ENCODE measurements at places on chromosomes 12 and 14. TPM values are rescaled to one million over a fixed set of nuclear protein-coding genes. Genes with fewer than 3 reads are reported as not detected.

RPL10L gene
- not detected for polyA plus RNA-seq

NGB gene
- polyA plus RNA-seq, result 0.01 TPM

DNA sequence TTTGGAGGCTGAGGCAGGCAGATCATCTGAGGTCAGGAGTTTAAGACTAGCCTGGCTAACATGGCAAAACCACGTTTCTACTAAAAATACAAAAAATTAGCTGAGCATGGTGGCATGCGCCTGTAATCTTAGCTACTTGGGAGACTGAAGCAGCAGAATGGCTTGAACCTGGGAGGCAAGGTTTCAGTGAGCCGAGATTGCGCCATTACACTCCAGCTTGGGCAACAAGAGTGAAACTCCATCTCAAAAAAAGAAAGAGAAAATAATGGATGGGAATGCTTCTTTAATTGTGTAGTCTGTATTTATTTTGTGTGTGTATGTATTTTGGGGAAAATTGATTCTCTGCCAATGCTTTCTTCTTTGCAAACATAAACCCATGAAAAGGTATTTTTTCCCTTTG is 32.5 kb downstream of the SRGAP1 start:
- H3K4me3 ChIP-seq, result no peak overlapping the region
- DNase-seq, result no peak
- no peaks in the 10 kb centered on the region for H3K4me1 ChIP-seq
- no peak overlapping the region for H3K27ac ChIP-seq

DNA sequence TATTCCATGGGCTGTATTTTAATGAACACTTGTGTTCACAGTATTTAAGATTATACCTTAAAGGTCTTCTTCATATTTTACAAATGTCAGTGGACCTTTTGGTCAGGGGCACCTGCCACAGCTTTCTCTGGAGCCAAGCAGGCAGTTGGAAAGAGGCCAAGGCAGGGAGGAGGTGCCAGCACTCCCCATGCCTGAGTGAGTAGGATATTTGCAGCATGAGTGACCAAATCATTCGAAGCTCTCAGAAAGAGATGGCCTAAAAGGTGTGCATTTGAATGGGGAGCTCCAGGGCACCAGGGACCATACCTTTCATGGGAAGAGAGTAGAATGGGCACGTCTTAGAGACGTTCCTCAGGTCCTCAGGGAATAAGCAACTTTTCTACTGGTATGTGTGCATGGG is 121.6 kb downstream of the GPR135 start:
- no peaks in the 10 kb centered on the region for H3K36me3 ChIP-seq
- H3K4me3 ChIP-seq, result no peak overlapping the region
- no peak for DNase-seq
- no peaks in the 10 kb centered on the region for H3K27me3 ChIP-seq
- peaks cover 3% of the 10 kb centered on the region for H3K4me1 ChIP-seq
- H3K27ac ChIP-seq, result no peak overlapping the region

ALX1 gene
- 0.11 TPM for polyA plus RNA-seq

DNA sequence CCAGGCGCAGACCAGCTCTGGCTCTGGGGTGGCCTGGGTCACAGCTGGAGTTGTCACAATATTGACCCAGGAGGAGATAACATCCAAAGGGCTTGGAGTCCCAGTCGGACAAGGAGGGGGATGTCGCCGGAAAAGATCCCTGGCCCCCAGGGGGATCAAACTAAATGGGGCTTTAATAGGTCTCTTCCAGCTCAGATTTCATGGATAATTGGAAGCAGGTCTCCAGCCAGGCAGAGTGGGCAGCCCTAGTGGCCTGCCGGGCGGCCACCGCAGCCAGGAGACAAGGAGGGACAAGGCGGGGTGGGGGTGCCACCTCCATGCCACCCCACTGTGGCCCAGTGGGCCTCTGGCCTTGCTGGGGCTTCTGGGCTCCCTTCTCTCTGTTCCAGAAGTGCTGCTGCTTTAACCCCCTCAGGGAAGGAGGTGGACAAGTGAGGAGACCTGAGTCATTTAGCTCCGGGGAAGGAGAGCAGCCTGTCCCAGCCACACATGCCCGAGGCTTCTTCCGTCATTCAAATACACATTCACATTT is 23.1 kb upstream of the PGF start:
- no peak for DNase-seq
- no peaks in the 10 kb centered on the region for H3K36me3 ChIP-seq
- no peaks in the 10 kb centered on the region for H3K27me3 ChIP-seq
- H3K27ac ChIP-seq, result no peak overlapping the region

DNA sequence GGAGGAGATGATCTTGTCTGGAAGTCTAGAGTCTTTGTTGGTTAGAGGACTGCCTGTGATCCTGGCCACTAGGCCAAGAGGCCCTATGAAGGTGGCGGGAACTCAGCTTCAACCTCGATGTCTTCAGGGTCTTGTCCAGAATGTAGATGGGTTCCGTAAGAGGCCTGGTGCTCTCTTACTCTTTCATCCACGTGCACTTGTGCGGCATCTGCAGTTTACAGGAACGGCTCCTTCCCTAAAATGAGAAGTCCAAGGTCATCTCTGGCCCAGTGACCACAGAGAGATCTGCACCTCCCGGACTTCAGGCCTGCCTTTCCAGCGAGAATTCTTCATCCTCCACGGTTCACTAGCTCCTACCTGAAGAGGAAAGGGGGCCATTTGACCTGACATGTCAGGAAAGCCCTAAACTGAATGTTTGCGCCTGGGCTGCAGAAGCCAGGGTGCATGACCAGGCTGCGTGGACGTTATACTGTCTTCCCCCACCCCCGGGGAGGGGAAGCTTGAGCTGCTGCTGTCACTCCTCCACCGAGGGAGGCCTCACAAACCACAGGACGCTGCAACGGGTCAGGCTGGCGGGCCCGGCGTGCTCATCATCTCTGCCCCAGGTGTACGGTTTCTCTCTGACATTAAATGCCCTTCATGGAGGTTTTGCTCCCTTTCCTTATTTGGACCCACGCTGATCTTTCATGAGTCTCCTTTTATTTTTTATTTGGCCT is 17.7 kb downstream of the WNT5B start:
- H3K36me3 ChIP-seq, result no peaks in the 10 kb centered on the region
- peaks cover 9% of the 10 kb centered on the region for H3K4me1 ChIP-seq
- no peaks in the 10 kb centered on the region for H3K27me3 ChIP-seq

DIP2B gene
- polyA plus RNA-seq, result 7.1 TPM

DNA sequence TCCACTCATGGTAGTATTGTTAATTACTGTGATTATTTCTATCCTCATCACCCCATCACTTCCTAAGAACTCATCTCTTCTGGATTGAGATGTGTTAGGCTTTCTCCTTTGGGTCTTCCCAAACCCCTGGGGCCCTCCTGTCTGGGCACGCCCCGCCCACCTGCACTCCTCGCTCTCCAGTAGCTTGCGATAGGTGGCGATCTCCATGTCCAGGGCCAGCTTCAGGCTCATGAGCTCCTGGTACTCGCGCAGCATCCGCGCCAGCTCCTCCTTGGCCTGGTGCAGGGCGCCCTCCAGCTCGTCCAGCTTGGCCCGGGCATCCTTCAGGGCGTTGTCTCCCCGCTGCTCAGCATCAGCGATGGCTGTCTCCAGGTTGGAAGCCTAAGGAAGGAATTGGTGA is 6.8 kb downstream of the KRT71 start:
- H3K27me3 ChIP-seq, result no peaks in the 10 kb centered on the region
- no peaks in the 10 kb centered on the region for H3K36me3 ChIP-seq
- H3K4me1 ChIP-seq, result no peaks in the 10 kb centered on the region
- H3K4me3 ChIP-seq, result no peak overlapping the region
- no peak for DNase-seq

- no peak for DNase-seq
- H3K27me3 ChIP-seq, result no peaks in the 10 kb centered on the region
- no peaks in the 10 kb centered on the region for H3K36me3 ChIP-seq
- H3K27ac ChIP-seq, result no peak overlapping the region
- H3K4me3 ChIP-seq, result no peak overlapping the region
Measured at GRCh38 chr12:128600886-128601285, 222.9 kb downstream of the SLC15A4 start.

CCDC196 gene
- polyA plus RNA-seq, result not detected

DNA sequence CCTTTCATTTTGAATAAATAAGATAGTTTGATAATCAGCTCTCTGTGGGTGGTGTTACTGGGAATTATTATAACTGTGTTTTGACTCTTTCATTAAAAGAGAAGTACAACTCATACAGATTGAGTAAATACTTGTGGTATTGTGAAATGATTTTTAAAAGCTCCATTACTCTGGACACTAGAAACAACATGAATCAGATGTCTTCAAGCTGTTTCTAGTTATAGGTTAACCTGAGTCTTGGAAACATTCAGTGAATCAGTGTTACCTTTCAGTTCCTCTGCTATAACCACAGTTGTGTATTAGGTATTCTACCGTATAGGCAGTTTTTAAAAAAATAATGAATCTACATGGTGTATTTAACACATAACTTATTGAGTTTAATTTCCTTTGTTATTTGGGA is 128.4 kb upstream of the SSTR1 start:
- DNase-seq, result no peak
- H3K4me1 ChIP-seq, result no peaks in the 10 kb centered on the region
- no peak overlapping the region for H3K4me3 ChIP-seq
- H3K36me3 ChIP-seq, result no peaks in the 10 kb centered on the region
- no peak overlapping the region for H3K27ac ChIP-seq

DNA sequence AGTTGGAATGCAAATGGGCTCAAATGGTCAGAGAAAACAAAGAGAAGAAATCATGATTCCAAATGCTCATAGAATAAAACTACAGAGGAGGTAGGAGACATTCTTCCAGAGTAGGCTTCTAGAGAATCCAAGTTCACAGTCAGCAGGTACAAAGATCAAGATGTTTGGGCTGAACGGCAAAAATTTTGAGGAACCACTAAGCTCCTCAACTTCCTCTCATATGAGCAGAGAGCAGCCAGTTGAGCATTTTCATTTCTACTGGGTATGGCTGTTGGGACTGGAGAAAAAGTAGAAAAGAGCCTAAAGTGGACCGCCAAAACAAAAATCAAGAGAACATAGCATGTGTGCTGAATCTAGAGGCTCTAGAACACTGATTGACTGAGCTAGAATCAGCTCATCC is 73.8 kb upstream of the ARID2 start:
- H3K36me3 ChIP-seq, result no peaks in the 10 kb centered on the region
- no peak for DNase-seq
- no peaks in the 10 kb centered on the region for H3K27me3 ChIP-seq
- peaks cover 2% of the 10 kb centered on the region for H3K4me1 ChIP-seq
- no peak overlapping the region for H3K4me3 ChIP-seq

- no peak overlapping the region for H3K27ac ChIP-seq
- no peaks in the 10 kb centered on the region for H3K4me1 ChIP-seq
- H3K4me3 ChIP-seq, result no peak overlapping the region
- DNase-seq, result no peak
- no peaks in the 10 kb centered on the region for H3K36me3 ChIP-seq
Measured at GRCh38 chr14:82720946-82721345, 1187.3 kb upstream of the SEL1L start.

DNA sequence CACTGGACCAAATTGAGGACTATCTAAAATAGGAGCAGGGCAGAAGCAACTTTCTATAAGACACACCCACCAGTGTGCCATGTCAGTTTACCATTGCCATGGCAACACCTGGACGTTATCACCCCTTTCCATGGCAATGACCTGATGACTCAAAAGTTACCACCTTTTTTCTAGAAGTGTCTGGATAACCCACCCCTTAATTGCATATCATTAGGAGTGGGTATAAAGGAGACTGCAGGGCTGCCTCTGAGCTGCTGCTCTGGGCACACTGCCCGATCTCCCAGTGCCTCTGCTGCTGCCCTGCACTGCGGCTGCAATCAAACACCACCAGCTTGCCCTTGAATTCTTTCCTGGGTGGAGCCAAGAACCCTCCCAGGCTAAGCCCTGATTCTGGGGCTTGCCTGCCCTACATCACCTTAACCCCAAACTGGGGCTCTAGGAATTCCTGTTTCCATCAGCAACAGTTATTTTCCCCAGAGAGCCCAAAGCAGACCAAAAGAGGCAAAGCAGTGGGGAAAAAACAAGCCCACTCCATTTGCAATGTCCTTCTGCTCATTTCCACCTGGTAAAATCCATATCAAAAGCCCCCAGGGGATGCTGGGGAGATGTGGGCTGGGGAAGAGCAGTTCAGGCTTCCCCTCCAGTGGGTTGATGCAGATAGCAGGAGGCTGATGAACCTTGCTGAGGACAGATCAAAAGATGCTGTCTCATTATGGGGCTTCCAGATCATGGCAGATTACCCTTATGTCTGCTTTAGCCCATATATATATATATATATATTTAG is 129.5 kb upstream of the NCOR2 start:
- no peak overlapping the region for H3K27ac ChIP-seq
- peaks cover 5% of the 10 kb centered on the region for H3K4me1 ChIP-seq
- H3K4me3 ChIP-seq, result no peak overlapping the region
- no peaks in the 10 kb centered on the region for H3K27me3 ChIP-seq
- no peaks in the 10 kb centered on the region for H3K36me3 ChIP-seq
- no peak for DNase-seq

GRCh38 chr12:28129031-28129430 is 61.2 kb upstream of the CCDC91 start:
- H3K27ac ChIP-seq, result no peak overlapping the region
- no peak for DNase-seq
- H3K4me1 ChIP-seq, result no peaks in the 10 kb centered on the region
- no peaks in the 10 kb centered on the region for H3K36me3 ChIP-seq

SDR9C7 gene
- polyA plus RNA-seq, result 0.22 TPM

DPPA3 gene
- polyA plus RNA-seq, result not detected

NEMF gene
- 51.7 TPM for polyA plus RNA-seq

DNA sequence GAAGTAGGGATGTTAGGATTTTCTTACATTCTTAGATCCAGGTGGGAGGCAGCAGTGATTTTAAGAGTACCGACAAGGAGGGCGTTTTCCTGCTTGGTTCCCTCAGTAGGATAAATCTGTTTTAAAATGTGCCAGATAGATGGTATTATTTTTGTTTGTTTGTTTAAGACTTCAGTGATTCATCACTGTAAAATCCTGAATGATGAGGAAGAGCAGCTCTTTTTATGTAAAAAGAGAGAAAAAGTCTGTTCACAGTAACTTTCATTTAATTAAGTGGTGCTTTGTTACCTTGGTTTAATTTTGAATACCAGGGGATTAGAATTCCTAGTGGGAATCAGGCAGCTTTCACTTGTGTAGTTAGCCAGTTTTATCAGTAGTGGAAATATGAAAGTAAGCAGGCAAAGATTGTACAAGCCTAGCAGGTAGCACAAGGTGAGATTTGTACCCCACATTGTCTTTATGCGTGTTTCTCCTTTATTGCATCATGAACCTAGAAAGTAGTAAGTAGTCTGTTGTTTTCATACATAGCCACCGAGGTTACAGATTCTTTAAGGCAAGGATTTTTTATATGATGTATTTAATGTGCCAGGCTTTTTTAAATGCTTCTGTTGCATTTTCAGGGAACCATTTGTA is 349.6 kb downstream of the CCDC91 start:
- no peaks in the 10 kb centered on the region for H3K36me3 ChIP-seq
- no peak for DNase-seq

PPHLN1 gene
- 26.4 TPM for polyA plus RNA-seq

VRK1 gene
- polyA plus RNA-seq, result 4.3 TPM

GRCh38 chr14:53875324-53875897 is 81.2 kb downstream of the BMP4 start:
- no peak for DNase-seq
- H3K36me3 ChIP-seq, result no peaks in the 10 kb centered on the region

- H3K27me3 ChIP-seq, result no peaks in the 10 kb centered on the region
- H3K4me3 ChIP-seq, result no peak overlapping the region
- no peak for DNase-seq
- H3K27ac ChIP-seq, result no peak overlapping the region
Measured at GRCh38 chr12:19937161-19937560, 431.2 kb upstream of the PDE3A start.

All from psoas muscle (tissue), 8 donors.